ENCODE measurements at places on chromosomes 6 and 20.

DNA sequence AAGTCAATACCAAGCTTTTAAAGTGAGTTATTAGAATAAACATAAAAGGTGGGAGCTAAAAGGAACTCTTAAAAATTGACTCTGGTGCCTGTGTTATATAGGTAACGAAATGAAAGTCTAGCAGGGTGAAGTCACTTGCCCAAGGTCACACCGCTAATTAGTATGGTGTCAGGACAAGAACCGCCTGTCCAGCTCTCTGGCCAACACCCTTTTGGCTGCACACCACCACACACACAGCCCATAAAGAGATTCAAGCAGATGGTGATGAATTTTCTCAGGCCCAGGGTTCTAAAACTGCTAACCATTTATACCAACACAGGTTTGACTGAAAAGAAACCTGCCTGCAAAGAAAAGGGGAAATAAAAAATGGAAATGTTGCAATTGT is 20.2 kb downstream of the GFOD1 start:
- no peak for DNase-seq

DNA sequence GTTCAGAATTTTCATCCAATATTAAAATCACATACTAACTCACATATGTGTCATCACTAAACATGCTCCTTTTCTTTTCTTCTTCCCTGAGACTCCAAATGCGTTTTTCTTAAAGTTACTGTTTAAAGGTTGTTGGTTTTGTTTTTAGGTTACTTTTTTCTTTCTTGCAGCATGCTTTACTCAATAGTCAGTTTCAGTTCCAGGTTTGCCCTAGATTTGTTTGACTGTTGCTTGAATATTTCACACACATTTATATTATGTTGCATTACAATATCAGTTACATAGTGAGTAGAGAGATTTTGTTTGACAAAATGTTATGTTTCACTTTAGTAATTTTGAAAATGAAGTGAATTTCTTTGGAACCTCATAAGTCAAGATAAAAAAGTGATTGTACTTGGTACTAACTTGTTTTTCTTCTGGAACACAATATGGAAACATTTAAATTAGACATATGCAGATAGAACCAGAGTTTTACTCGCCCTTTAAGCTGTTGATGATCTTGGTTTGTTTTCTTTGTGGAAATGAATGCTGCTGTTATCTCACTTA is 27.3 kb downstream of the FNDC1 start:
- DNase-seq, result no peak

DNA sequence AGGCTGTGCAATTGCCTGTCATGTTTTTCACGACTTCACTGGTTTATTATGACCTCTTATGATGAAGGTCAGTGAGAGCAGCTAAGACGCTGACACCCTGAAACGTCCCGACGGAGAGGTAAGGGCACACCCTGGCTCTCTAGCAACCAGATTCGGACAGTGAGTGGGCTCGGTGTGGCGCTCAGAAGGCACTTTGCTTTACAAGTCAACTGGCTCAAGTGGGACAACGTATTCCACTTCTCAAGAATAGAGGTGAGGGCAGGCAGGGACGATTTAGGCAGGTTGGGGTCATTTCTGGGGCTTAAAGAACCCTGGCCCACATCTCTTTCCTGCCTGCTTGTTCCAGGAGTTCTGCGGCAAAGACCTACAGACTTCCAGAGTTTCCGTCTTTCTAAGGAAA is 18.2 kb downstream of the RNASET2 start:
- DNase-seq, result no peak

GRCh38 chr6:135128268-135128914 is 52.7 kb upstream of the MYB start:
- DNase-seq, result peak; percentile 7

DNA sequence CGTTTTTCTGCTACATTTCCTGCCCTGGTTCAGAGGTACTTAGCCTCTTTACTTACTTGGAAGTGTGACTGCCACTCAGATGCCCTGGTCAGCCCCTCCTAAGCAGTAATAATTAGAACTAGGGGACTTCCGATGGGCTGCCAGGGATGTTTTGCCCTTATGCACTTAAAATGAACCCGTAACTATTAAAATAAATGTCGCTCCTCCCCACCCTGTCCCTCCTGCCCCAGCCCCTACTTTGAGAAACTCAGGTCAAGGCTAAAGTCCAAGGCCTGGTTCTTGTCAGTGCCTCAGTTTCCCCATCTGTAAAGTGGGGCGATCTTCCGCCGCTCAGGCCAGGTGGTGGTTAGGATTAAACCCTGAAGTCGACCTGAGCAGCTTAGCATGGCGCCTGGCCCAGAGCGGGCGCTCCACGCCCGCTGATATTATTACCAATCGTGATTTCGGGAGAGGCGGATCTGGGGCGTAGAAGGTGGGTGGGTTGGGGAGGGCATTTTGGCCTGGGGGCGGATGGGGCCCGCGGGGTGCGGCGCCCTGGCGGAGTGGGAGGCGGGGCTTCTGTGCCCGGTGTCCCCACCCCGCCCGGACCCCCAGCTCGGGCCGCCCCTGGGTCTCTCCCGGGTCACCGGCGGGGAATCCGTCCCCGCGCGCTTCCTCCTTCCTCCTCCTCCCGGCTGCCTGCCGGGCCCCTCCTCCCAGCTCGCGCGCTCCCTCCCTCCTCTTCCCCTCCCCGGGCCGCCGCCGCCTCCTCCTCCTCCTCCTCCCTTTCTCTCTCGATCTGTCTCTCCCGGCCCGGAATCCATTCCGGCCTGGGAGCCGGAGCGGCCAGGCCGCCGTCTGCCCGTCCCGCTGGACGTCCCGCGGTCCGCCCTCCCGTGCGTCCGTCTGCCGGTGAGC is at the start of gene SRC:
Gene SRC, plus strand, starts transcription at position 802 of the 897 bp plus-strand sequence. CDS start 38,014 bp downstream, outside the sequence.
- peak; percentile 24 for DNase-seq

DNA sequence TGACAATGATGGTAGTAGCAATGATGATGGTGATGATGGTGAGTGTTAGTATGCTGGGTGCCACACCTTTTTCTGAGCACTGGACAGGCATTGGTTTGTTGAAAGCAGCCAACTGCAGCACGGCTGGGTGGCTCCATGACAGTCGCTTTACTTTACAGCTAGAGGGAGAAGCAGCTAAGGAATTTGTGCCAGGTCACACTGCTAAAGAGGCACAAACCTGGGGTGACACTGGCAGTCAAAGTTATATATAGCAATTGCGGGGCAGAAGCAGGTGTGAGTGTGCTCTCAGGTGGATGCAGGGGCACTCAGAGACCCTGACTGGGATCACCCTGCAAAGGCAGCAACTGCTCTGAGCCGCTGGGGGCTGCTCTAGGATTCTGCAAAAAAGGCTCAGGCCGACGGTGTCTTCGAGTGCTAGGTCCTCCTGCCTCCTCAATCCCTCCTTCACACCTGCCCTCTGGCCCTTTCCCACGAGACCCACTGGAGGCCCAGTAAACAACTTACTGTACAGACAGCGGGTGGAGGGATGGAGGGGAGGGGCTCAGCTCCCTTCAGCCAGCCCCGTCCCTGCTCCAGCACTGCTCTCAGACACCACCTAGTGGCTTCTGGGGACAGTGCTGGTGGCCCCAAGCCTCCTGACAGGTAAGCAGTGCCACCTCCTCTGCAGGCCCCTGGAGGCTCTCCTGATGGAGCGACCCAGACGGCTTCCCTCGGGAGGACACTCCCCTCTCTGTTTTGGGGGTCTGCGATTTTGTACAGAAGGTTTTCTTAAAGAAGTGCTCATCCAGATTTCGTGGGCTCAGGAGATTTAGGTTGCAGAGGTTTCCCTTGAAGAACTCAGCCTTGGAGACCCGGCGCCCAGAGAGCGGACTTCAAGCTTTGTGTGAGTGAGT is 4.4 kb upstream of the RPS21 start:
- peak; percentile 53 for DNase-seq

DNA sequence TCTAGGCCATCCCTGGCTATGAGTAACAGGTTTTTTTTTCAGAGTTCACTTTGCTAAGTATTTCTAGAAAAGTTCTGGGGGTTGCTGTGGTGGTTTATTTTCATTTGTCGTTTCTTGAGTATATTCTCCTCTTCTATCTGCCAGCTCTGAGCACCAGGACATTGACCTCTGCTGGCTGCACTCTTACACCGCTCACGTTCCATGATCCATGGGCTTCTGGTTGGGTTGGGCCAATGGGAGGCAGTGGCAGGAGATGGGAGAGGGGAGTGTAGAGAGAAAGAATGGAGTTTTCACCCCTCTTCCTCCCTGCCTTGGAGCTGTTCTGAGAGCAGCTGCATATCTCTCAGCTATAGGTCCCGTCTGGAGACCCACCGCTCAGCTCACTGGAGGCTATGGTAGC is 161.0 kb upstream of the ATXN1 start:
- DNase-seq, result no peak

GRCh38 chr6:16901306-16901705 is 140.0 kb upstream of the ATXN1 start:
- DNase-seq, result no peak

- no peak for DNase-seq
These were observed 126.9 kb upstream of the TIAM2 start for GRCh38 chr6:154868143-154868594.

DNA sequence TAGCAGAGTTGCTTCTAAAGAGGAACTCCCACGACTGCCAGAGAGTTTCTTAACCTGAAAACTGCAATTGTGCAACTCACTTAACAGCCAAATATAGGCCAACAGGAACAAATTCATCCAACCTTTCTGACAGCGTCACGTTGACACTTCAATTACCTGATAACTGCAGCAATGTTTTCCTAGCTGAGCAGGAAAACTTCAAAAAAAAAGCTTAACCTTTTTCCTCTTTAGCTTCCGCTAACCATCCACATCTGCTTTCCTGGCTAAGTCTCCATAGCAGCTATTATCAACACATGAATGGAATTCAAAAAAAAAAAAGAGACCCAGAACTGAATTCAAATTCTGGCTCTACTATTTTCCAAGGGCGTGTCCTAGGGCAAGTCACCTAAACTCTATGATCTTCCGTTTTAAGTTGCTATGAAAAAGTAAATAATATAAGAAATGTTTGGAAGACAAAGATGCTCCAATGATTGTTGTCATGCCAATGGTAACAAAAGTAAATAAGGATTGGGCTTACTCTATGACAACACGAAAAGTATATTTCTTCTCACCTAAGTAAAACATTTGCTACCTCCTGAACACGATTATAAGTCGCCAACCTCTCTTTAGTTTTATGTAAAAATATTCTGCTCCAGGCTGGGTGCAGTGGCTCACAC is 524.6 kb upstream of the JARID2 start:
- no peak for DNase-seq

- DNase-seq, result no peak
These were observed 185.7 kb upstream of the FLRT3 start for GRCh38 chr20:14523090-14523489.

DNA sequence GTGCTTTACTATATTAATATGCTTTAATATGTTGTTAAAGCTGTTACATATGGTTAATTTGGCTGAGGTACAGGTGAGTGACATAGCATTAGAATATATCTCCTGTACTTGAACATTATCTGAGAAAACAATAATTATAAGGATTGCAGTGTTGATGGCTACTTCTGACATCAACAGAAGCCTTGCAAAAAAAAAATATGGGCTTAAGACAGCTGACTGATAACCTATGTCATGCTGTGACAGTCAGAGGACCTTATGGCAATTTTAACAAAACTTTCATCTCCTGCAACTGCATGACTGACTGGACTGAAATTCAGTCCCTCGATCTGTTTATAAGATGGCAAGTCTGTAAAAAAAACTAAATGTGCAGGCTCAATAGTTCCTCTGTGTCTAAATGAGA is 27.5 kb upstream of the TBX18 start:
- DNase-seq, result no peak

- no peak for DNase-seq
These were observed 77.4 kb downstream of the PRDM1 start for GRCh38 chr6:106163446-106163965.

- no peak for DNase-seq
These were observed 7.3 kb upstream of the SMIM8 start for GRCh38 chr6:87315071-87315470.

GRCh38 chr6:153437193-153437592 is 306.1 kb upstream of the RGS17 start:
- no peak for DNase-seq

- DNase-seq, result no peak
These were observed 296.8 kb upstream of the TSHZ2 start for GRCh38 chr20:52675375-52675774.

DNA sequence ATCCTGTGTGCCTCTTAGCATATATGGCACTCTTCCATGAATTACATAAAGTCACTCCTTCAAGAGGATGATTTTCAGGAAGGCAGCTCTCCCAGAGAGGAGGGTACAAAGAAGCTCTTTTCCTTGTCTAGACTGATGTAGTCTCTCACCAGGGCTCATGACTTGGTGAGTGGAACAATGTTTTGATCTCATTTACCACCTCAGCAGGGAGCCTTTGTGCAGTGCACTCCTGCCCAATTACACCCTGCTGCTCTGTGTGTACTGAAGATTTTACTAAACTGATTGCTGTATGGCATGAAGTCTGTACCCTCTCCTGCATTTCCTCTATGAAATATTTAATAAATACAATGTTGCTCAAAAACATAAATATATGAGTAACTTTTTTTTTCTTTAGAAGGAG is 598.3 kb upstream of the HS3ST5 start:
- DNase-seq, result no peak

DNA sequence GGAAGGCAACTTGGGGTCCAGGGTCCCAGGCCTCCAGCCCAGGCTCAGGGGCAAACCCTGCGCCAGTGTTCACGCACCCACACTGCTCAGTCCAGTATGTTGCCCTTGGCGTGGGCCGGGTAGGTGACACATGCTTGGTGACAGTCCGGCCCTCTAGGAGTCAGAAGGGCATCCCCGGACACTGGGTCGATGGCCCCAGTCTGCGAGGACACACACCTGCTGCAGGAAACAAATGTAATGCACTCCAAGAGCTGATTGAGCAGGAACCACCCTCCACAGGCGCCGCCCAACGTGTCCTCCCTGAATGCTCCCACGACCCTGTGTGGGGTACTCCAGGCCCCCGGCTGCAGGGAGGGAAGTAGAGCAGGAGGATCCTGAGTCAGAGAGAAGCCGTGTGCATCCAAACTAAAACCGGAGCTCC is 160.7 kb downstream of the DLL1 start:
- no peak for DNase-seq

GRCh38 chr6:129661536-129662405 is 48.2 kb downstream of the ARHGAP18 start:
- DNase-seq, result no peak

- DNase-seq, result no peak
These were observed 578 bp upstream of the PTCHD4 start for GRCh38 chr6:48111575-48111974.

GRCh38 chr6:9463311-9463710 is 951.6 kb downstream of the TFAP2A start:
- no peak for DNase-seq

DNA sequence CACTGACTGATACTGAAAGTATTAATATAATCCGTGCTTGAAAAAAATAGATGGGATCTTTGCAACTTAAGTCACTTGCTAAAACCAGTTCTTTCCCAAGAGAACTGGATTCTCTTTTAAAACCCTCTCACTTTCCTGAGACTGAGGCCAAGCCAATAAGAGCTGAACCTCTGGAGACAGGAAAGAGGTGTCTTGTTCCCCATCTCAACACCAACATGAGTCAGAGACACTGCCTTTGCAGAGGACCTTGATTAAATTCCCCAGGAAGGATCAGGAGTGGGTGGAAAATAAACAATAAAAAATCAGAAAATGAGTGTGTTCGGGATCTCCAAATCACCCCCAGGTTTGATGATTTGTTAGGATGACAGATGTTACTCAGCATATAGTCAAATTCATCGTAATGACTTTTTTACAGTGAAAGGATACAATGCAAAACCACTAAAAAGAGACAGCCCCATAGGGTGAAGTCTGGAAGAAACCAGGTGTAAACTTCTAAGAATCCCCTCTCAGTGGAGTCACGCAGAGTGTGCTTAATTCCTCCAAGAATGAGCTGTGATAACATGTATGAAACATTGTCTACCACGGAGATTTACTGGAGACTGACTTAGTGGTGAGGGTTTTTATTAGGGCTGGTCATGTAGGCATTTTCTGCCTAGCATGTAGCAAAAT is 122.8 kb upstream of the BEND3 start:
- no peak for DNase-seq
